ENCODE measurements at places on chromosomes 6 and 20. TPM values are rescaled to one million over a fixed set of nuclear protein-coding genes. Genes with fewer than 3 reads are reported as not detected.

The TREM1 gene
- polyA plus RNA-seq: not detected

GRCh38 chr20:62697468-62697912 lies 11.1 kb upstream of the NTSR1 start:
- H3K36me3 ChIP-seq: no peaks in the 10 kb centered on the region
- no peak overlapping the region for H3K27ac ChIP-seq
- no peaks in the 10 kb centered on the region for H3K27me3 ChIP-seq
- peaks cover 9% of the 10 kb centered on the region for H3K4me1 ChIP-seq
- no peak overlapping the region for H3K4me3 ChIP-seq

The MOG gene
- polyA plus RNA-seq: not detected

The KIF13A gene
- not detected for polyA plus RNA-seq

DNA sequence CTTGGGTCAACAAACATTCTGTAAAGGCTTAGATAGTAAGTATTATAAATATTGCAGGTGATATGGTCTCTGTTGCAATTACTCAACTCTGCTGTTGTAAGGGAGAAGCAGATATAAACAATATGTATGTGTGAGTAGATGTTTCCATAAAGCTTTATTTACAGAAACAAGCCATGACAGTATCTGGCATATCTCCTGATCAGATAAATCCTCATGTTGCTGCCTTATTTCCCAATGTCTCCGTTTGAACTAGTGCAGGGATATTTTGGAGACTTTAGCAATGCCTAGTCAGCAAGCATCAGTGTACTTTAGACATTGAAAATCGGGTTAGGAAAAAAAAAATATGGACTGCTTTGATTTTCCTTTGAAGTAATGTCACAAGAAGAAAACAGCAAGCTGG lies 96.1 kb downstream of the LAMA2 start:
- no peak for DNase-seq
- no peak overlapping the region for H3K27ac ChIP-seq

GRCh38 chr6:71334768-71335167 lies 46.2 kb downstream of the OGFRL1 start:
- H3K4me1 ChIP-seq: no peaks in the 10 kb centered on the region
- H3K27ac ChIP-seq: no peak overlapping the region
- DNase-seq: no peak
- no peak overlapping the region for H3K4me3 ChIP-seq
- H3K27me3 ChIP-seq: no peaks in the 10 kb centered on the region

The ZKSCAN8 gene
- polyA plus RNA-seq: 1.1 TPM

The SLPI gene
- polyA plus RNA-seq: not detected

GRCh38 chr6:41715795-41716515 lies 19.5 kb downstream of the TFEB start:
- no peak overlapping the region for H3K4me3 ChIP-seq
- H3K4me1 ChIP-seq: peaks cover 13% of the 10 kb centered on the region
- H3K27me3 ChIP-seq: no peaks in the 10 kb centered on the region
- no peak overlapping the region for H3K27ac ChIP-seq
- DNase-seq: no peak
- no peaks in the 10 kb centered on the region for H3K36me3 ChIP-seq

DNA sequence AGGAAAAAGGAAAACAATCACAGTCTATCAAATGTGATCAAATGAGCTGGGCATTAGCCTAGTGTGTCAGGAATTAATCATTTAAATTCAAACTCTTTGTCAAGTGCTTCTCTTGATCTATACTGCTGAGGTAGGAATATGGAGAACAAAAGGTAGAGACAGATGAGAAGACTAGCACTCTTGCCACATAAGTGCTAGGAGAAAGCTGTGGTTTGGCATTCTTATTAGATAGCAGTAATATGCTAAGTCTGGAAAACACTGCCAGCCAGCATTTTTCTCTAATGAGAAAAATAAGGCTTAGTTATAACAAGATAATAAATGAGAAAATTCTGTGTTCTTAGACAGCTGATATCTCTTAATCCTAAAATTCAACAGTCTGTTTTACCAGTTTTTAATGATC lies 38.9 kb downstream of the ORC3 start:
- H3K27ac ChIP-seq: no peak overlapping the region
- no peaks in the 10 kb centered on the region for H3K36me3 ChIP-seq
- DNase-seq: no peak
- no peaks in the 10 kb centered on the region for H3K4me1 ChIP-seq
- H3K4me3 ChIP-seq: no peak overlapping the region

The MACROD2 gene
- not detected for polyA plus RNA-seq

The HS3ST5 gene
- not detected for polyA plus RNA-seq

GRCh38 chr6:159880412-159880975 lies 10.3 kb upstream of the MAS1 start:
- H3K36me3 ChIP-seq: no peaks in the 10 kb centered on the region
- DNase-seq: no peak
- no peak overlapping the region for H3K27ac ChIP-seq
- H3K4me3 ChIP-seq: no peak overlapping the region

GRCh38 chr6:163892824-163893561 lies 478.5 kb downstream of the QKI start:
- H3K36me3 ChIP-seq: no peaks in the 10 kb centered on the region
- no peaks in the 10 kb centered on the region for H3K4me1 ChIP-seq
- H3K4me3 ChIP-seq: no peak overlapping the region
- no peak overlapping the region for H3K27ac ChIP-seq
- H3K27me3 ChIP-seq: no peaks in the 10 kb centered on the region

DNA sequence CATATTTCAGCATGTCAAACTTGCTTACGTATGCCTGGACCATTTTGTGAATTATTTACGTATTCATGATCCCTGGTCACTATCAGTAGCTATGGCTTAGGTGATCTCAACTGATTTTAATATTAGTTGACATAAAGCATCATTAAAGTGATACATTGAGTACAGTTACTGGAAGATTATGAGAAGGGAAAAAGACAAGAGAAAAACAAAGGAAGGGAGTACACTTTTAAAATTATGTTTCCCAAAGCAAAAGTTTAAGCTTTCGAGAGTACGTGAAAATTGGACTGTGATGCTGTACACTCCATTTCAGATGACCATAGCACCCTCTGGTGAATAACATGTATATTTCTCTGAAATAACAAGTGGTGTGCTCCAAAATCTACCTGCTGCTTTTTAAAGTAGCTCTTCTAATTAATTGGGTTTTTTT lies 215.0 kb upstream of the HSF2 start:
- no peak overlapping the region for H3K27ac ChIP-seq
- no peak overlapping the region for H3K4me3 ChIP-seq
- H3K4me1 ChIP-seq: no peaks in the 10 kb centered on the region
- no peak for DNase-seq

The KATNA1 gene
- 18.9 TPM for polyA plus RNA-seq

The CST7 gene
- polyA plus RNA-seq: 581 TPM

The OR2B6 gene
- polyA plus RNA-seq: not detected

DNA sequence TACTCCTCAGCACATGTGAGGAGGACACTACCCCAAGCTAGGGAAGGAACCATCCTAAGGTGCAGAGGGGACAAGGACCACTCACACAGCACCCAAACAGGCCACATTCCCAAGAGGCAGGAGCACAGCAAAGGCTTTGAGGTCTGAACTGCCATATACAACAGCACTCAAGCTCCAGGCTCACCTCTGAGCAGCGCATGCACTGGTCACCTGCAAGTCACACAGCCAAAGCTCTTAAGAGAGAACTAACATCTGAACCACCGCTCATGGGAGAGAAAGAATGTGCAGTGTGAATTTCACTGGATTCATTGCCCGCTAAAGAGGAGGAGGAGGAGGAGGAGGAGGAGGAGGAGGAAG lies 31.0 kb downstream of the NPEPL1 start:
- H3K36me3 ChIP-seq: peaks cover 11% of the 10 kb centered on the region
- H3K4me1 ChIP-seq: no peaks in the 10 kb centered on the region
- peaks cover 48% of the 10 kb centered on the region for H3K27me3 ChIP-seq
- no peak for DNase-seq
- no peak overlapping the region for H3K27ac ChIP-seq

The MCHR2 gene
- polyA plus RNA-seq: not detected

The RMND1 gene
- 13.9 TPM for polyA plus RNA-seq

- no peak overlapping the region for H3K27ac ChIP-seq
- no peaks in the 10 kb centered on the region for H3K27me3 ChIP-seq
- H3K4me3 ChIP-seq: no peak overlapping the region
- DNase-seq: no peak
These were observed 47.2 kb downstream of the TRIM38 start for GRCh38 chr6:26009817-26010216.

The DCDC2 gene
- polyA plus RNA-seq: not detected

The OPRL1 gene
- 0.82 TPM for polyA plus RNA-seq

The MATN4 gene
- polyA plus RNA-seq: not detected

GRCh38 chr6:3032986-3033385 lies 33.3 kb downstream of the NQO2 start:
- peaks cover 10% of the 10 kb centered on the region for H3K4me1 ChIP-seq
- no peak overlapping the region for H3K4me3 ChIP-seq
- H3K36me3 ChIP-seq: no peaks in the 10 kb centered on the region
- DNase-seq: no peak
- no peak overlapping the region for H3K27ac ChIP-seq
- H3K27me3 ChIP-seq: peaks cover 3% of the 10 kb centered on the region

The DEFB124 gene
- not detected for polyA plus RNA-seq

DNA sequence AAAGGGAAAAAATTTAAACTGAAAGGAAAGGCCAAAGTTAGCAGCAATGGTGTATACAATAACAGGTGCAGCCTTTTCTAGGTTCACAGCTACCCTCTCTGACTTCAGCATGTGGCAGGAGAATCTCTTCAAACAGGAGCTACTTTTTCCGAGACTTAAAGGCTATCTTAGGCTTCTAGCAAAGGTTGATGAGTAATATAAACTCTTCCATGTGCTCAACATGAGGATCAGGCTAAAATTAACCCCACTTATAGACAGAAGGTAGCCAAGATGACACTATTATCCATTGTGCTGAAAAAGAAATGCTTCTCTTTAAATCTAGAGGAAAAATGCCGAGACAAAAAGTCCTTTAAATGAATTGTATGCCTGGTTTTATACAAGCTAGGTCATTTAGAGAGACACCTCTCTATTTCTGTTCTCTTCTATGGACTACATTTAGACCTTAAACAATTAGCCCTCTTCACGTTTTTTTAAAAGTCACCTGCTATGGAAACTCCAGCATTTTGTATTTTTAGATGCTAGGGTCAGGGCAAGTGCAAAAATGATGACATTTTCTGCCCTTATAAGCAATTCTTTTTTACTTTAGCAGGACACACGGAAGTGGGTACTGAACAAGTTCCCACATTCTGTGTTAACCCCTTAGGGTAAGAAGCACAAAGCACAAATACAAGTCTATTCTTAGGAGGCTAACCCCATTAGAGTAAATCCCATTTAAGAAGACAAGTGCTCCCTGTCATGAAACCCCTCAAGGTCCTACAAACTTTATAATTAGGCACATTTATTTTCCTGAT lies 216.8 kb upstream of the CITED2 start:
- no peaks in the 10 kb centered on the region for H3K36me3 ChIP-seq
- peaks cover 14% of the 10 kb centered on the region for H3K27me3 ChIP-seq
- no peaks in the 10 kb centered on the region for H3K4me1 ChIP-seq
- no peak overlapping the region for H3K4me3 ChIP-seq
- H3K27ac ChIP-seq: no peak overlapping the region

DNA sequence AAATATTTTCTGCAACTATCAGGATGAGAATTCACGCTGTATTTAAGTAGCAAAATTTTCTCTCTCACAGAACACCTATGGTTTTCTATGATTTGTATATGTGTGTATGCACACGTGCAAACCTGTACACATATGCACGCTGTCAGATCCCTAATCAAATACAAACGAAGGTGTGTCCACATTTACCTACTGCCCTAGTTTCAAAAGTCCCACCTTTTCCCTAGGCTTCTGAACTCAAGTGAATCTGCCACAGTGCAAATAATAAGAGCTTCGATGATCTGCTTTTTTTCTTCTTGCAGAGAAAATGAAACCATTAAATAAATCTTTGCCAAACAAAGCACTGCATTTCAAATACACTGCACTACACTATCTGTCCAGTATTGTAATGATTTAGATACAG lies 6.5 kb downstream of the HIVEP2 start:
- peak overlapping the region; percentile 71 for H3K27ac ChIP-seq
- no peaks in the 10 kb centered on the region for H3K27me3 ChIP-seq
- DNase-seq: no peak

DNA sequence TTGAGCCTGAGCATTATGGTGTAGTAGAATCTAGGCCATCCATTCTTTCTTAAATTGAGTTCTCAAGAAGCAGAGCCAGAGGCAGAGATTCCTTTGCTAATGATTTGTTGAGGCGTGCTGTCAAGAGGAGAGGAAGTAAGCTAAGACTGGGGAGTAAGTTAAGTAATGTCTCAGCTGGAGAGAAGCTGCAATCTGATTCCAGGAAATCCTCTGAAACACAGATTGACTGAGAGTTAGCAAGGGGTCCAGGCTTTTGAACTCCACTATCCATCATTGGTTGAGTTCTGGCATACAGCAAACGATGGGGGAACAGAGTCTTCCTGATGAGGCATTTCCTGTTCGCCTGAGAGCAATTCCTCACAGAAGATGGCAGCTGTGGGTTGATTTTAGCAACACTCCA lies 207.4 kb upstream of the RAB32 start:
- H3K4me1 ChIP-seq: no peaks in the 10 kb centered on the region
- H3K27me3 ChIP-seq: no peaks in the 10 kb centered on the region
- H3K36me3 ChIP-seq: no peaks in the 10 kb centered on the region
- no peak for DNase-seq
- no peak overlapping the region for H3K27ac ChIP-seq
- H3K4me3 ChIP-seq: no peak overlapping the region

The GGTLC1 gene
- not detected for polyA plus RNA-seq

- no peak overlapping the region for H3K4me3 ChIP-seq
- no peak for DNase-seq
- H3K27ac ChIP-seq: no peak overlapping the region
- H3K4me1 ChIP-seq: no peaks in the 10 kb centered on the region
- no peaks in the 10 kb centered on the region for H3K36me3 ChIP-seq
These were observed 13.7 kb downstream of the DDO start for GRCh38 chr6:110401585-110402176.

DNA sequence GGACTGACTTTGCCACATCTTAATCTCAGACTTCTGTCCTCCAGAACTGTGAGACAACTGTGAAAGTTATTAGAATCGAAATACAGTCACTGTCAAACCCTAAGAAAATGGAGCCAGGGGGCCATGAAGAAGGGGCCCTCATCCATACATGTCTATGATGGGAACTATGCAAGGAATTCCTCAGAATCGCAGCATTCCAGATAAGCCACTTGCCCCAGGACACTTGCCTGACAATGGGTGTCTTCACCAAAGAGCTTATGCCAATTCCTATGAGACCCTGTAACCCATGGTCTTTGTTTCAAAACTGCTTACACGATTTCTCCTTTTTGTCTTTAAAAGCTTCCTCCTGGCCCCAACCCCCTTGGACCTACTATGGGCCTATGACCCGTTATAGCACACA lies 90.4 kb upstream of the FOXP4 start:
- H3K4me1 ChIP-seq: no peaks in the 10 kb centered on the region
- DNase-seq: no peak
- H3K27ac ChIP-seq: no peak overlapping the region
- no peaks in the 10 kb centered on the region for H3K36me3 ChIP-seq

The SPEF1 gene
- not detected for polyA plus RNA-seq

The CBLN4 gene
- not detected for polyA plus RNA-seq

GRCh38 chr6:52375780-52376556 lies 14.0 kb downstream of the PAQR8 start:
- no peak for DNase-seq
- peak overlapping the region; percentile 90 for H3K27ac ChIP-seq
- H3K4me3 ChIP-seq: peak overlapping the region; percentile 31
- H3K36me3 ChIP-seq: peaks cover 18% of the 10 kb centered on the region
- H3K4me1 ChIP-seq: peaks cover 43% of the 10 kb centered on the region

The TLDC2 gene
- 0.23 TPM for polyA plus RNA-seq

GRCh38 chr6:149026530-149026942 lies 279.7 kb downstream of the UST start:
- peaks cover 4% of the 10 kb centered on the region for H3K4me1 ChIP-seq
- no peak overlapping the region for H3K4me3 ChIP-seq
- no peak for DNase-seq
- no peaks in the 10 kb centered on the region for H3K27me3 ChIP-seq
- no peak overlapping the region for H3K27ac ChIP-seq
- no peaks in the 10 kb centered on the region for H3K36me3 ChIP-seq
